Stimulated activated CD4-positive, alpha-beta T cell treated with anti-CD3 and anti-CD28 coated beads, Interleukin-1b, Interleukin-23, amount 100 ng/mL, for 48 hours (primary cell): ENCODE measurements at places on chromosomes 13 and 19.

DNA sequence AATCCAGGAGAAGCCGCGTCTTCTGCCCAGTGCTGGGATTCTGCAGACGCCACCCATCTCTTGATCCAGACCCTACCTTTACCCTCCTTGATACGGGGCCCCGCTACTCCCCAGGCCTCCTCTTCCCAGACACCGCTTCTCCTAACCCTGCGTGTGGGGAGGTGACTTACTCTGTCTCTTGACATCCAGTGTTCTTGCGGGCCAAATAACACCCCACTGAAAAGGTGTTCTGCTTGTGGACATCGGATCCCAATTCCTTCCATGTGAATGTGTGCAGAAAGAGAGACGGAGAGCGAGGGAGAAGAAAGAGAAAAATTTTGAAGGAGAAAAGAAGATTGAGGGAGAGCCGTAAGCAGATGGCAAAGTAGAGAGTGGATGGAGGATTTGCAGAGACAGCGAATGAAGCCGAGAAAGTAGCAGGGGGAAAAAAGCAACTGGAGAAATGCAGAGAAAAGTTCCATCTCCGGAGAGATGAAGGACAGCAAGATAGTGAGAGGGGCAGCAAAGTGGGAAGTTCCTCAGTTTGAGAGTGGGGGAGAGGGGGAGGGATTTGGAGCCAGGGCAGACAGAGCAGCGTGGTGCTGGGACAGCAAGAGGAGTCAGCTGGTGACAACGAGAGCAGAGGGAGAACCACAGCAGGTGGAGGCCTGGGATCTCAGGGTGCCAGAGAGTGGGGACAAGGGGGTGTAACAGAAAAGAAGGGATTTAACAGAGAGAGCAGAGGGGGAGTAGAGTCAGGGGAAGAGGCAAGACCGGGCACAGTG is 814 bp downstream of the ZNF480 start:
- no peak for DNase-seq

GRCh38 chr19:41706741-41707501 is 1.5 kb upstream of the CEACAM5 start:
- peak; percentile 69 for DNase-seq

DNA sequence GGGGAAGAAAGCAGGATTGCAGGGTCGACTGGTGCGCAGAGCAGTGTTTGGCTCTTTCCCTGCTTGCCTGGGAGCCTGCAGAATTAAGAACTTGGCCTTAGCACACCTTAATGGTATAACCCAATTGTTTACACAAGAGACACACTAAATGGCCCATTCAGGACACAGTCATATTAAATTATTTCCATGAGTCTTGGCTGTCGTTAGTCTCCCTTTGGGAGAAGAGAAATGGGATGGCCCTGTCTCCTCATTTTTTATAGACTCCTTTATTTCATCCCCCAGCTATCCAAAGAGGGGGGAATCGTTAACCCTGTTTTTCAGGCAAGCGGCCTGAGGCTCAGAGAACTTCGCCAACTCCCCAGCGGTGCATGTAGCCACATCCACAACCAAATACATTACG is 282.5 kb downstream of the SUCLA2 start:
- no peak for DNase-seq

DNA sequence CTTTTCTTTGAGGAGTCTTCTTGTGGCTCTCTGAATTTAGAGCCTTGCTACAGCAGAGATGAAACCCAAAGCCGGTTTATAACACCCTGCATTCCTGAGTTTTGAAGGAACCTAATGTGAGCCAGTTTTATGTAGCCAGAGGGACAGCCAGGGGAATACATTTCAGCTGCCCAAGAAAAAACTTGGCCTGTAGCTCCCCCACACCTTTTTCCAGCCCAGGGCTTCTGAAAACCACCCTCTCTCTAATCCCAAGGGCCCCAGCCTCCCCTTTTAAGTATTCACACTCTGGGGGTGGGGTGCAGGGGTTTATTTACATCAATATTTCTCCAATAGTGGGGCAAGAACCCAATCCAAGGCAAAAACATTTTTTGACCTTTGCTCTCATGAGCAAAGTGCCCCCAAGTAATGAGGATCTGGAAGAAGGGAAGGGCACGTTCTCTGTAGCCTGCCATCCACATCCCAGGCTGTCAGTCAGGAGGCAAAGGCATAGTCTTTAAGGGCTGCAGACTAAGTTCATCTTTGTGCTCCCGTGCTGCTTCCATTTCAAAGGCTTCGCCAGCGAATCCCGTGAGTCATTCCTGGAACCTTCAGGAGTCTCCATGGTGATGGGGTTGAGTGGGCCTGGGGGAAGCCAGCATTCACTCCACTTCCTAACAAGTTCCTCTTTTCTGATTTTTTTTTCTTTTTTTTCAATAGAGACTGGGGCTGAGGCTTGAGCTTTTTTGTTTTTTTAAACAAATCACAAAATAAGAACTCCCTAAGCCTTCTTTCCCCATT is 33.2 kb upstream of the MEDAG start:
- DNase-seq = no peak

GRCh38 chr19:45593520-45593919 is 8.5 kb downstream of the GPR4 start:
- DNase-seq = no peak
